M059J (cell line): ENCODE measurements at places on chromosomes 5 and 9.
A peak's percentile ranks its signal among the peaks of the same experiment; 100 is the strongest.

GRCh38 chr9:134317790-134318414 is 8.4 kb upstream of the RXRA start:
- DNase-seq, result no peak

GRCh38 chr5:150787656-150788055 is 9.1 kb downstream of the SMIM3 start:
- no peak for DNase-seq

GRCh38 chr9:9337129-9337528 is 1275.7 kb downstream of the PTPRD start:
- DNase-seq, result no peak

DNA sequence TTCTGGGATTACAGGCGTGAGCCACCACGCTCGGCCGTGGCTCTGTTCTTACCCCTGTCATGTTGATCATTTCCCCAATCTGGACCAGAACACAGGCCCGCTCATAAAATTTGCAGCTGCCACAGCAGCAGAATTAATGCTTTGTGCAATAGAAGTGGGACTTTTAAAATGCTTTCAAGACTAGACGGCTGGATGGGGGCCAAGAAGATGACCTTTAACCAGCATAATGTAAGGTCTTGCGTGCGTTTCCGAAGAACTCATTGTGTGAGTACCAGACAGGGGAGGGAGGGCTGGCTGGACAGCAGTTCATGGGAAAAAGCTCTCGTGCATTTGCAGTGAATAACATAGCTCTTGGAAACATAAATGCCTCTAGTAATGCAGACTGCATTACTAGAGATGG is 3.5 kb upstream of the WDR38 start:
- peak; percentile 70 for DNase-seq

DNA sequence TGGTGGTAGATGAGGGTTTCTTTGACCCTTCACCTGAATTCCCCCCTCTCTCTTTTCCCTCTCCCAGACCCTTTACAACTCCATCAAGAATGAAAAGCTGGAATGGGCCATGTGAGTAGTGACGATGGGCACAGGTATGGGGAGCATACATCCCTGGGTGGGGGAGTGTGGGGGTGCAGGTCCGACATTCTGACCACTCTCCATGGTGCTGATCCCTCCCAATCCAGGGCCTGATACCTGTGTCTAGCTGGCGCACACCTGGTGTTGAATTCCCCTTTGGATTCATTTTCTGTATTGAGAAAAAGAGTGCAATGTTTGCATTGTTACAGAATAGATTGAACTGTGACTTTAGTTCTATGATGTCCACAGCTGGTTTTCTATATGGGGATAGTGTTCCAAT is 40.0 kb downstream of the PSD2 start:
- DNase-seq, result no peak

- no peak for DNase-seq
Measured at GRCh38 chr5:39373791-39374190, 9.5 kb upstream of the C9 start.

DNA sequence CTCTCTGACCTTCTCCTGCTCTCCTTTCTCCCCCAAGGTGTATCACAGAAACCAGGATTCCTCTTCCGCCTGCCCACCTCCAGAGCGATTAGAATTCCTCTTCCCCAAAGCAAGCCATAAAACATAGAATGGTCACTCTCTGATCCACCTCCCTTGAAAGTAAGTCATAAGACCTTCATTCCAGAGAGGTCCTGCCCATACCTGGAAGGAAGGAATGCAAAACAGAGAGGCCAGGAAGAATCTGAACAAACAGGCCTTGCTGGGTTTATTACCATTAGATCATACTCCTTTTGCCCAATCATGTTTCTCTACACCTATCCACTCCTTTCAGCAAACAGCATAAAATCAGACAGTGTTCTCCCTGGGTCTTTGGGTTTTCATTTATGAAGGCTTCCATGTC is 21.0 kb downstream of the CDKL3 start:
- DNase-seq, result no peak

DNA sequence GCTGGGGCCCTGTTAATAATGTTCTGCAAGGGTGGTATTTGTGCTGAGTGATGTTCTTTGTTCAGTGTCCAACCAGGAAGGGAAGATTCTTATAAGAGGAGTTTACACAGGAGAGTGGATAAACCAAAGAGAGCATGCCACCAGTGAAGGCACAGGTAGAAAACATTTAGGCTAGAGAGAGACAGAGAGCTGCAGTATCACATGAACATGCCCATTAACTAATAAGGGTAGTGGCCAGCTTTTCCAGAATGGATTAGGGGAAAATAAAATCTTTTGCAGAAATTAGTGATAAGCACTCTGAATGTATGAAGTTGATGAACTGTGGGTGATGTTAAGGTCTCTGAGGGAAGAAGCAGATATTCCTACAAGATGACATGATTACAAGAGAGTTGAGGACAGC is 54.1 kb upstream of the PRLR start:
- DNase-seq, result no peak

- DNase-seq, result peak; percentile 7
Measured at GRCh38 chr9:103661663-103662062, 432.4 kb upstream of the SMC2 start.

DNA sequence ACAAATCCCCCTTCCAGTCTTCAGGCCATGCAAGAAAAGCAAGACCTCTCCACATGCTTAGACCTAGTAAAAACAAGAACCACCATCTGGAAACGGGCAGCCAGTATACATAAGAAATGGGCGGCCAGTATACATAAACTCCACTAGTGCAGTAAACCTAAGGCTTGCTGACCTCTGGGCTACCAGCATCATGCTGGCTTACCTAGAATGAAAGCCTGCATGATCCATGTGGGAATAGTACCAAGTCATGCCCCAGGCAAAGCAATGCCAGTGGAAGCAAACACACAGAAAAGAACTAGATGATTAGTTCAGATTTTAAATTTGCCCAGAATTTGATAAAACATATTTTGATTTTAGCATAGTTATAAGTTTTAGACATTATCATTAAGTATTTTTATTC is 1346.4 kb downstream of the EFNA5 start:
- no peak for DNase-seq

- DNase-seq, result peak; percentile 62
Measured at GRCh38 chr5:167802755-167803431, 488.6 kb upstream of the WWC1 start.

DNA sequence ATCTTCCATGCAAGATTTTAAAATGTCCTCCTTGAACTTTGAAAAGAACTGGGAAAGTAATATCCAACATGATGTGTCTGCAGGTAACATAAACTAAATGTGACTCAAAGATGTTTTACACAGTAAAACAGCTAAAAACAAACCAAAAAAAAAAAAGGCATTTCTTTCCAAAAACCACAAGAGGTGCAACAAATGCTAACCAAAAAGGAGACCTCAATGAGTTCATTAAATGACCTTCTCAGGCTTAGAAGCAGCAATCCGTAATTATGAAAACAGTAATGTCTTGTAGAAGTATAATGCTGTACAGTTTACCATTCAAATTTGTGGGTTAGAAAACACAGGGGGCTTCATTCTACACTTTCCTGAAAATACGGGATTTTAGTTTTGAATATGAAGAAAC is 2.5 kb downstream of the RNF145 start:
- DNase-seq, result peak; percentile 41

DNA sequence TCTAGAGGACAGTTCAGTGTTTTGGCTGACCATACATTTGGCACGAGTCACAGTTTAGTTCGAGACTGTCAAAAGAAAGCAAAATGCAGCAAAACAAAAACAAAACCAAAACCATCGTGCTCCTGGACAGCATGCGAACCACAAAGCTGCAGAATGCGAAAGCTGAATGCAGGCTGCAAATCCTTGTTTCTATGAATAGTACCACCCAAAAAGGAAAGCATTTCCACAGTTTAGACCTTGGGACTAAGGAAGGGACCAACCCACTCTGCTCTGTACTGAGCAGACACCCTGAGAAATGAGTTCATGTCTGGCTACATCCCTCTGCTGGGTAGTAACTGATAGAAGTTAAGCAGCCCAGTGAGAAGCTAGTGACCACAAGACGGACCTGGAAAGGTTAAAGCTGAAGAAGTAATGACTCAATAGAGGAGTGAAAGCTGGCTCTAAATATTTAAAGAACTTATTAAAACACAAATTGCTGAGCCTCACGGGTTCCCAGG is 3.9 kb downstream of the GCNT4 start:
- DNase-seq, result peak; percentile 48

DNA sequence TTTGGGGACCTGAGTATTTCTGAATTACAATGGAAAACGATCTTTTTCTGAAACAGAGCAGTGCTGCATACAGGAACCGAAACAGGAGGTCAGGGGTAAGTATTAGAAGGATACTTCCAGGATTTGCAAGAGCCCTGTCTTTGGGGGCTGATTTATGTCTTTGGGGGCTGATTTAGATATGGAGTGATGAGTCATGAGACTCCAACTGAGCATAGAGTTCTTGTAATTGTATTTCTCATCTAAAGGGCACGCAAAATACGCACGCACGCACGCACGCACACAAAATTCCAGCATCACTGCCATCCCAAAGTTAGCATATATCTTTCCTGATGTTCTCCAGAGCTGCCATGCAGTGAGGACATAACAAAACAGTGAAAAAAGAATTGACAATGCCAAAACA is 414.8 kb upstream of the CCNH start:
- DNase-seq, result no peak

DNA sequence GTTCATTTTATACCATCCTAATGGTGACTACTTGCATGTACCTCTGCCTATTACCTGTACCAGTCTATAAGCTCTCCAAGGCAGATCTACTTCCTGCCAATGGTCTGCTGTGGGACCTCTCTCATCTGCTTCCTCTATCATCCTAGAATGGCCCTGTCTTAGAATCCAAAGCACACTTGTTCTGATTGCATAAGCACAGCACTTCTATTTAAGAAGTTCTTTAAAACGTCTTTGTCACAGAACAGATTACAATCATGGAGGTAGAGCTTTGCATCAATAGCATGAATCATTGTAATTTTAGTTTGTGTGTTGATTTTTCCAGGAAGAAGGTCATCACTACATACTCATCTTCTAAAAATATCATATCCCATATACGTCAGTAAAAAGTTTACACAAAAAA is 131.8 kb upstream of the ACOT12 start:
- DNase-seq, result no peak

GRCh38 chr5:27387535-27388073 is 349.2 kb upstream of the CDH9 start:
- no peak for DNase-seq

GRCh38 chr5:68222310-68222709 is 6.8 kb downstream of the PIK3R1 start:
- DNase-seq, result no peak

- DNase-seq, result peak; percentile 98
Measured at GRCh38 chr9:88537761-88538091, 2.7 kb downstream of the NXNL2 start.

GRCh38 chr5:59184769-59185168 is 601.9 kb downstream of the RAB3C start:
- no peak for DNase-seq

GRCh38 chr5:81726297-81726696 is 24.6 kb downstream of the SSBP2 start:
- no peak for DNase-seq

- DNase-seq, result no peak
Measured at GRCh38 chr9:89985068-89985467, 380.3 kb downstream of the GADD45G start.

DNA sequence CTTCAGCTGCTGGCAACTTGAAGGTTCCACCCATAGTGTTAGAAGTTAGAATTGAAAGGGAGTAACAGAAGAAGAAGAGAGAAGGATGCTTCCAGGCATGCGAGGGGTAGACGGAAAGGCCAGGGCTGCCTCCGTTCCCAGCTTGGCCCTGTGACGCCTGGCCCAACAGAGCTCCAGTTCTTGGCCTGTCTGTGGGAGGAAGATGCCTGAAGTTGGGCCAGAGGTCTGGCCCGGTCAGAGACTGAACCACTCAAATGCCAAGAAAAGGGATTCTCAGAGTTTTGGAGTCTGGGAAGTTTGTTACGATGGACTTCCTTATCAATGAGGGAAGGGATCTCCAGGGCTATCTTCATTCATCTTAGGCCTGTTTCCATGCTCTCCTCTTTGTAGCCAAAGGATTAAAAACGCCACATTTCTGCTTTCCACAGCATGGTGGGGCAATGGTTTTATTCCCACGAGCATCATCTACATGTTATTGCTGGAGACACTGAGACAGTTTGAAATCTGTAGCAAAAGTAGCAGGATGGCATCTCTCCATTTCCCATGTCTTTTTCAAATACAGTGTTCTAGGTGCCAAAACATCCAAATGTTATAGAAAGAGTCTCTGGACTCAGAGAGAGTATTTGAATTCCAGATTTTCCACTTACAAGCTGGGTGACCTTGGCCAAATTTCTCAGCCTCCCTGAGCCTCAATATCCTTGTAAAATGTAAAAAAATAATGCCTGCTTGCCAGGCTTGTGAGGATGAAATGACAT is 65.4 kb upstream of the ANKRD55 start:
- DNase-seq, result no peak

DNA sequence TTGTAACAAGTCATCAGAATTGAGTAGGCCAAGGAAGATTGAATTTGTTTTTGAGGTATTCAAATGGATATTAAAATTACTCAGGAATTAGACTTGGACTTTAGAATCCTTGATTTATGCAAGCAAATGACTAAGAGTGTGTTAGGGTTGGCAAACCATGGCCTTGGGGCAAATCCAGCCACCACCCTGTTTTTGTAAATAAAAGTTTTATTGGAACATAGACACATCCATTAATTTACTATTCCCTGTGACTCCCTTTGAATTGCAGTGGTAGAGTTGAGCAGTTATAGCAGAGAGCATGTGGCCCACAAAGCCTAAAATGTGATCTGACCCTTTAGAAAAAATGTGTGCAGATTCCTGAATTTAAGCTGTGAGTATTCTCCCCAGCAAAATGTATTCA is 115.6 kb downstream of the WDR70 start:
- DNase-seq, result peak; percentile 89

- DNase-seq, result no peak
Measured at GRCh38 chr9:124075761-124076160, 64.2 kb downstream of the LHX2 start.

DNA sequence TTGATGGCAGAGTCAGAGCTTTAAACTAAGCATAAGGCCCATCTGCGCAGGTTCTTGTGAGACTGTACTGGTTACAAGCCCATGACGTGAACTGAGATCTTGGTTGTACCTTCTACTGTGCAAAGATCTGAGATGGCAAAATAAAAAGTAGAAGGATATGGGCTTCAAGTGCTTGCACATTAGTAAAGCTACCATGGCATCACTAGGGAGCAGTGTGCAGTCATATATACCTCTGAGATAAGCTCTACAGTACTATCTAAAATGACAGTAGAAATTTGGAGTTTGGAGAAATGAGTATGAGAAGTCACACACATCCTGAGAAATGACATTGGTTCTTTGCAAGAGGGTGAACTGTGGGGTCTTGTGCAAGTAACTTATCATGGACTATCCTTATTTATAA is 408.2 kb upstream of the PRR16 start:
- peak; percentile 66 for DNase-seq

GRCh38 chr5:30413540-30413939 is 779.9 kb upstream of the CDH6 start:
- DNase-seq, result no peak

- no peak for DNase-seq
Measured at GRCh38 chr5:78056053-78056452, 238.4 kb downstream of the AP3B1 start.

GRCh38 chr9:125260561-125260960 is 1.1 kb upstream of the GAPVD1 start:
- DNase-seq, result no peak
